Panc1 (cell line): ENCODE measurements at places on chromosomes 2 and 18. TPM values are rescaled to one million over a fixed set of nuclear protein-coding genes. Genes with fewer than 3 reads are reported as not detected.
A peak's percentile ranks its signal among the peaks of the same experiment; 100 is the strongest.

The STON1 gene
- 0.92 TPM for total RNA-seq

The UGT1A3 gene
- not detected for total RNA-seq

The FSHR gene
- not detected for total RNA-seq

The CTDP1 gene
- 52.8 TPM for total RNA-seq

GRCh38 chr2:11534746-11535484 is 1.1 kb downstream of the GREB1 start:
- no peak overlapping the region for H3K4me3 ChIP-seq
- H3K4me1 ChIP-seq = no peaks in the 10 kb centered on the region
- H3K27ac ChIP-seq = no peak overlapping the region
- DNase-seq = no peak
- peaks cover 36% of the 10 kb centered on the region for H3K27me3 ChIP-seq
- H3K36me3 ChIP-seq = no peaks in the 10 kb centered on the region

- no peak for DNase-seq
- no peaks in the 10 kb centered on the region for H3K36me3 ChIP-seq
- no peak overlapping the region for H3K4me3 ChIP-seq
- H3K27me3 ChIP-seq = no peaks in the 10 kb centered on the region
- H3K27ac ChIP-seq = peak overlapping the region; percentile 17; the same call in 1 of the 2 replicates
Observed at GRCh38 chr18:49617865-49618264, 56.0 kb downstream of the LIPG start.

GRCh38 chr2:235937936-235938335 is 230.2 kb downstream of the GBX2 start:
- H3K36me3 ChIP-seq = no peaks in the 10 kb centered on the region
- H3K4me3 ChIP-seq = no peak overlapping the region
- no peaks in the 10 kb centered on the region for H3K4me1 ChIP-seq
- H3K27ac ChIP-seq = no peak overlapping the region

DNA sequence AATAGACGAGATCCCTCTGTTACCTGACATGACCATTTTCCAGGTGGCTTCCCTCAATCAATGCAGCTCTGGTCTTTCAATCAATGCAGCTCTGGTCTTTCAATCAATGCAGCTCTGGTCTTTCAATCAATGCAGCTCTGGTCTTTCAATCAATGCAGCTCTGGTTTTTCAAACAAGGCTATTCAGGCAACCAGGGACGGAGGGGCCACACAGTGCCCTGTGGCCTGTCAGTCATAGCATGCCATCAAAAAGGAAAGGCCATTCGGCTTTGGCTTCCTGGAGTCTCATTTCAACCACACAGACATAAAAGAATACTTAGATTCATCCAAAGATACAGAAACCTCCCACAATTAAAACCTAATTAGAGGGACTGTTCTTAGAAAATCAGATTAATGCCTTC is 13.3 kb downstream of the MPP4 start:
- no peak overlapping the region for H3K27ac ChIP-seq
- no peaks in the 10 kb centered on the region for H3K4me1 ChIP-seq
- 0 out of 2 replicates have a peak, but pooled peaks cover 2% of the 10 kb centered on the region for H3K27me3 ChIP-seq
- no peak for DNase-seq

GRCh38 chr2:144331674-144332355 is 188.1 kb downstream of the ZEB2 start:
- H3K4me1 ChIP-seq = peaks cover 12% of the 10 kb centered on the region
- H3K36me3 ChIP-seq = no peaks in the 10 kb centered on the region; the same call in 1 of the 2 replicates
- no peaks in the 10 kb centered on the region for H3K27me3 ChIP-seq
- no peak for DNase-seq

GRCh38 chr18:46868169-46868921 is 49.0 kb downstream of the PIAS2 start:
- H3K27ac ChIP-seq = no peak overlapping the region
- no peak overlapping the region for H3K4me3 ChIP-seq
- no peak for DNase-seq
- no peaks in the 10 kb centered on the region for H3K36me3 ChIP-seq

DNA sequence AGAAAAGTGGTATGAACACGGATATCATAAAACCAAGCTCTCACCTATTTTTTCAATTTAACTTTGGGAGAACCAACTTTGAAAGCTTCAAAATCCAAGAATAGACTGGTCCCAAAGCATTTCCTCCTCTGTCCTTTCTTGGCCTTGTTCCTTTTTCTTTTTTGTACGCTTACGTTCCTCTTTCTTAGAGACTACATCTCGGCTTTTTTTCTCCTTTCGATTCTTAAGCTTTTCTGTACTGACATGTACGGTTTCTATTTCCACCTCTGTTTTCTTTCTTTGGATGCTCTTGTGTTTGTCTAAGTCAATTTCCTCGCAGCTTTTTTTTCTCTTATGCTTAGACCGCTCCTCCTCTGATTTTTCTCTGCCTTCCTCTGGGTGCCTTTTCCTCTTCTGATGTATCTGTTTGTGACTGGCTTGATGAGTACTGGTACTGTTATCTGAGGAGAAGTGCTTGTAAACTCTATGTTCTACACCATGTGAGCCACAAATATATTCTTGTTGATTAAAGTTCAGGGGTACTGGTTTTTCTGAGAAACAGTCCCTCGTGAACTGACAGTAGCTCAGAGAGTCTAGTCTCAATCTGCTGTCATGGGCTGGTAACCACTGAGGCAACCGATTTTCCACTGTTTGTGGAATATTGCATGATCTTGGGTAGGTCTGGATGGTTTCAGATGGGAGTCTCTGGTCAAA is 11.5 kb upstream of the RNU2-63P start:
- no peak overlapping the region for H3K27ac ChIP-seq
- no peak for DNase-seq
- H3K4me1 ChIP-seq = no peaks in the 10 kb centered on the region

- H3K36me3 ChIP-seq = no peaks in the 10 kb centered on the region
- H3K27ac ChIP-seq = no peak overlapping the region
- peaks cover 5% of the 10 kb centered on the region for H3K27me3 ChIP-seq
- no peaks in the 10 kb centered on the region for H3K4me1 ChIP-seq
- no peak for DNase-seq
Observed at GRCh38 chr18:47246027-47246971, 5.2 kb downstream of the SKOR2 start.

DNA sequence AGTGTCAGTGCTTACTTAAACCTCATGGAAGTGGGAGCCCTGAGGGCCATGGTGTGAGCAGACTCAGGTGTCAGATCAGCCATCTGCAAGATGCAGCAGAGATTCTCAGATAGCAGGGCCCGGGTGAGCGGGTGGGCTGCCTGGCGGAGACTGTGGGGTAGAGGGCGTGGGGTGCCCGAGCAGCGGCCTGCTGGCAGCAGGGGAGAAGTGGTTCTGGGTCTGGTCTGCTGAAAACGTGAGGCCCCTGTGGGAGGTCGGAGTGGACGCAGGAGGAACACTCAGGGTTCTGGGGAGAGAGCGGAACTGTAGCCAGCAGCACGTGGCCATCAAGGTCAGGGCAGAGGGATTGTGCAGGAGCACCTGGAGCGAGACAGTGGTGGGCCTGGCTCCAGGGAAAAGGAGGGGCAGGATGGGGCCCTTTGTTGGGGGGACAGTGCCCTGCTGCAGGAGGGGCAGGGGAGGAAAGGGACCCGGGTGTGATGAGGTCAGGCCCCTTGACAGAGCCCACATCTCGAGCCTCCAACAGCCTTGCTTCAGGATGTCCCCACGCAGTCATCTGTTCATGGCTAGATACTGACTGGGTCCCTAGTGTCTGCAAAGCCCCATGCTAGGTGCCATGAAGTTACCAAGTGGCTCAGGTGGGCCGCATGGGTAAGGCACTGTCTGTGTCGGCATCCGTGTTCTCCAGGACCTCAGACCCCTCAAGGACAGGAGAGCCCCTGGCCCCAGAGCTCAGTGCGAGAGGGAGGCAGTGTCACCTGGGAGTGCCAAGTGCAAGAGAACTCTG is 2.7 kb upstream of the ESPNL start:
- no peak overlapping the region for H3K27ac ChIP-seq
- DNase-seq = no peak
- no peaks in the 10 kb centered on the region for H3K36me3 ChIP-seq
- H3K4me1 ChIP-seq = peaks cover 7% of the 10 kb centered on the region; the same call in 1 of the 2 replicates
- H3K27me3 ChIP-seq = no peaks in the 10 kb centered on the region
- no peak overlapping the region for H3K4me3 ChIP-seq

DNA sequence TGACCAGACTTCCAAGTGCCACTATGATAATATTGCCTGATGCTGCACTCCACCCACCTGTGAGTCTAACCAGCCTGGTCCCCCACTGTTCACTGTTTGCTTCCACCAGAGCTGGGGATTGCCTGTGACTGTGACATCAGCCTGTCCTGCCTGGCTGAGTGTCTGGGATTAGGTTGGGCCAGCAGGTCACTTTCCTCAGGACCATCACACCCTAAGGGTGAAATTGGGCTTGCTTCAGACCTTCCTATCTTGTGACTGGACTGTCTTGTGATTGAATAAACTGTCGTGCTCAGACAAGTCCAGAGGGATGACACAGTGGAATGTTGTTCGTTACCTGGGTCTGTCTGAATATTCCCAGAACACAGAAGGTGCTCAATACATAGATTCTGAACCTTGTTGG is 87.4 kb upstream of the HK2 start:
- H3K27me3 ChIP-seq = no peaks in the 10 kb centered on the region
- no peaks in the 10 kb centered on the region for H3K4me1 ChIP-seq
- H3K36me3 ChIP-seq = no peaks in the 10 kb centered on the region

DNA sequence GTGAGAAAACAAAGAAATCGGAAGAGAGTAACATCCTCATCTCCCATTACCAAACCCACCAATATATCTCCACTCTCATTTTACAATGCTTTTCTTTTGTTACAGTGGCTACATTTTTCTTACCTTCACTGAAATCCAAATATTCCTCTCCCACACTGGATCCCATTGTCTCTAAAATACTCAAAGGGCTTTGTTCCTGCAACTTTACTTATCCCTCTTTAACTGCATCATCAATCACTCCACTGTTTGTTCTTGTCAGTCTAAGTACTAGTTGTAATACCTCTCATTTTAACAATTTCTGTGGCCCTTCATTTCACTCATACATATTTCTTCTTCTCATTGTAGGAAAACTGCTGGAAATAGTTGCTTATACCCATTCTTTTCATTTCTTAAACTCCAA is 464.2 kb upstream of the PIK3C3 start:
- no peak overlapping the region for H3K27ac ChIP-seq
- no peaks in the 10 kb centered on the region for H3K36me3 ChIP-seq
- no peak overlapping the region for H3K4me3 ChIP-seq
- no peaks in the 10 kb centered on the region for H3K4me1 ChIP-seq

GRCh38 chr2:64284751-64285150 is 140.5 kb upstream of the PELI1 start:
- H3K27ac ChIP-seq = no peak overlapping the region
- peaks cover 4% of the 10 kb centered on the region; the same call in 1 of the 2 replicates for H3K4me1 ChIP-seq
- no peak for DNase-seq
- H3K27me3 ChIP-seq = 0 out of 2 replicates have a peak, but pooled peaks cover 8% of the 10 kb centered on the region

DNA sequence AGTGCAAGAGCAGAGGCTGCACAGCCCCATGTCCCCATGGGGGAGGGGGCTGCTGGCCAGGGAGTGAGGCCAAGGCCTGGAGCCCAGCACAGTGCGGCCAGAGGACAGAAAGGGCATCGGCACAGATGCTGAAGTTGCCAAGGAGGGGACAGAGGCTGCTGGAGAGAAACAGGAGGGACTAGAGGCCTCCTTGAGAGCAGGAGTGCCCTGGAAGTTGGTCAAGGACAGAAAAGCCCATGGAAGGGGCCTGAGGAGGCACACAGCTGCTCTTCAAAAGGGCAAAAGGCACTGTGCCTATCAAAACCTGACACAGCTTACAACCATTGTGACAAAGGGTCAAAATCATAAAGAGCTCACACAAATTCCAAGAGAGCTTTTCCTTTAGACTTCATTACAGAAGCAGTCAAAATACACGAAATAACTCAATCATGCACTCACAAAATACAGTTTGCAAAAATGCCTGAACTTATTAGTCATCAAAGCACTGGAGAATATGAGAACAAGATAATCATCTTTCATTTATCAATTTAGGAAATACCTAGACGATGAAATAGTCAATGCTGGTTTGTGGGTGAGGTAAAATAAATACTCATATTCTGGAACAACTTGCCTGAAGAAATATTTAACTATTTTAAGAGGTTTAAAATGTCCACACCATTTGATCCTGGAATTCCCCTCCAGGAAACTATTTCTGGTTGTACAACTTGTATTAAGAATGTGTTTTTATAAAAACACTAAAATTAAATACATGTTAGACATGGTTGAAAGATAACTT is 79.6 kb downstream of the USP40 start:
- H3K36me3 ChIP-seq = no peaks in the 10 kb centered on the region; the same call in 1 of the 2 replicates
- peaks cover 21% of the 10 kb centered on the region for H3K4me1 ChIP-seq
- peak overlapping the region; percentile 81 for H3K27ac ChIP-seq
- DNase-seq = peak; percentile 5

GRCh38 chr2:158498749-158499136 is 42.0 kb downstream of the PKP4 start:
- H3K27me3 ChIP-seq = no peaks in the 10 kb centered on the region
- DNase-seq = no peak
- no peak overlapping the region for H3K4me3 ChIP-seq
- H3K27ac ChIP-seq = peak overlapping the region; percentile 26; the same call in 1 of the 2 replicates
- H3K36me3 ChIP-seq = no peaks in the 10 kb centered on the region
- peaks cover 65% of the 10 kb centered on the region for H3K4me1 ChIP-seq

- H3K36me3 ChIP-seq = no peaks in the 10 kb centered on the region
- no peak for DNase-seq
- H3K27me3 ChIP-seq = peaks cover 9% of the 10 kb centered on the region
- H3K27ac ChIP-seq = no peak overlapping the region
Observed at GRCh38 chr2:37506407-37507050, 162.1 kb downstream of the QPCT start.

DNA sequence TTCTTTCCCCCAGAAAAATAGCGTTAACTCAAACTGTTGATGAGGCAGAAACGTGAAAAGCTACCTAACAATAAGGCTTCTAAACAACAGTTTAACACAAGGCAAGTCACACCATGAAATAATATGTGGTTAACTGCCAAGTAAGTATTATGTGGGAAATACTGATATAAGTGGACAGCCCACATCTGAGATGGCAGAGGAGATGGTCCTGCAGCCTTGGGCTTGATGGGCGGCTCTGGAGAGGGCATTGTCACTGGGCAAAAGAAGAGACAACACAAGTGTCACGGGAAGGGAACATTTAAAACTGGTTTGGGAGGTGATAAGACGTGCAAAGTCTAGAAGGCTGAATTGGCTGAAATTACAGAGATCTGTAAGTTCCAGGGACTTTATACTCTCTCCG is 147.2 kb downstream of the PKP4 start:
- no peak overlapping the region for H3K4me3 ChIP-seq
- H3K36me3 ChIP-seq = no peaks in the 10 kb centered on the region; the same call in 1 of the 2 replicates
- no peak overlapping the region for H3K27ac ChIP-seq

GRCh38 chr2:171966235-171966634 is 33.5 kb upstream of the METAP1D start:
- H3K4me1 ChIP-seq = no peaks in the 10 kb centered on the region
- peaks cover 20% of the 10 kb centered on the region for H3K36me3 ChIP-seq
- H3K4me3 ChIP-seq = no peak overlapping the region
- H3K27me3 ChIP-seq = no peaks in the 10 kb centered on the region
- no peak overlapping the region for H3K27ac ChIP-seq

DNA sequence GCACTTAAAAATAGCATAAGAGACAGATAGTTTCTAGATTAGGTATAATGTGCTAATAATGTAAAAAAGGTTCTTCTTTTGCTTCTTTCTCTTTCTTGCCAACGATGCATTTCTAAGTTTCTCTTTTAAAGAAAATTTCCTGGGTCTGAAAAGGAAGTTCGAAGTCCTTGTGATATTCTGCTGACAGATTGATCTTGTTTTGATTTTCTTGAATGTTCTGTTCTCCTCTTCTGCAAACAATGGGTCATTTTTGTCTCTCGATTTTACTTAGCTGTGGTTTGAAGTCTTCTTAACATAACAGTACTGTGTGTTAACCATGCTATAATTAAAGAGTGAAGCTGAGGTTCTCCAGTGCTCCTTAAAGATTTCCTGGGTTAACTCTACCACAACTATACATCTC is 61.1 kb upstream of the ACYP2 start:
- H3K4me1 ChIP-seq = no peaks in the 10 kb centered on the region
- H3K27ac ChIP-seq = no peak overlapping the region
- no peak for DNase-seq
- H3K27me3 ChIP-seq = no peaks in the 10 kb centered on the region
- H3K4me3 ChIP-seq = no peak overlapping the region
